AG09309 (cell line): ENCODE measurements at places on chromosomes 11 and 22.

DNA sequence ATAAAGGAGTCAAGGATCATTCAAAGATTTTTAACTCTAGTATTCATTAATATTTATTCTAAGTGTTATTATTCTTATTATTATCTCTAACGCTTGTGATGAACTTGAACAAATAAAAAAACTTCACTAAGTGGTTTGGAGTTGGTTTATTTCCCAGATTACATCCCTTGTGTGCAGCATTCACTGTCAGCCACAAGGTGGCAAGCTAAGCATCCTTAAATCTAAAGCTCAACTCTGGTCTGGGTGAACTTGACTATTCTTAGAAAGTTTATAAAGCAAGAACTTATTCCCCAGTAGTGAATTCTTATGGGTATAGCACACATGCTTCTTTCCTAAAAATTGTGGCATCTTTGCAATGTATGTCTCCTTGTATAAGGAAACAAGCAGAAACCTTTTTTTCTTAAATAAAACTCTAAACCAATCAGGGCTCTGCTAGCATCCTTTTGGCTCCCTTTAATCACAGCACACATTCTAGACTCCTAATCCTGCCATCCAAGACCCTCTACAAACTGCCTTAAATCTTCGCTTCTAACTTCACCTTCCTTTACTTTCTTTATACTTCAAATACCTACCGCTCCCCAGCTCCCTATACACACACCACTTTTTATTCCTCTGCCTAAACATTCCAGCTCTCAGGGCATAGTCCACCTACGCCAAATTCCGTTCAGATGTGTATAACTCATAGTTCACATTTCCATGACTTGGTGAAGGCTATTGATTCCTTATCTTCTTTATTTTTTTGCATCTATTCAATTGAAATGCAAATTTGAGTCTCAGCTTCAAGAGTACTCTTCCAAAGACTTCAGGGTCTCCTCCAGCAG, 1068.8 kb downstream of the DLG2 start:
- DNase-seq, result no peak

DNA sequence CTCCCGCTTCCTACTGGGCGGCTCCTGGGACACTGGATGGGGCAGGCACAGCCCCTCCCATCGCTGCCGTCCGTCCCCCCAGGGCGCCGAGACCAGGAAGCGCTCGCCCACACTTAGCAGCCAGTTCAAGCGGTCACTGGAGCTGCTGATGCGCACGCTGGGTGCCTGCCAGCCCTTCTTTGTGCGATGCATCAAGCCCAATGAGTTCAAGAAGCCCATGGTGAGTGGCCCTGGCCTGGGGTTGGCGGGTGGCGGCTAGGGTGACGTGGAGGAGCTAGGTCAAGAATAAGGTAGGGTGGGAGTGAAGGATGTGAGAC, 44.6 kb downstream of the MYO7A start:
- no peak for DNase-seq

DNA sequence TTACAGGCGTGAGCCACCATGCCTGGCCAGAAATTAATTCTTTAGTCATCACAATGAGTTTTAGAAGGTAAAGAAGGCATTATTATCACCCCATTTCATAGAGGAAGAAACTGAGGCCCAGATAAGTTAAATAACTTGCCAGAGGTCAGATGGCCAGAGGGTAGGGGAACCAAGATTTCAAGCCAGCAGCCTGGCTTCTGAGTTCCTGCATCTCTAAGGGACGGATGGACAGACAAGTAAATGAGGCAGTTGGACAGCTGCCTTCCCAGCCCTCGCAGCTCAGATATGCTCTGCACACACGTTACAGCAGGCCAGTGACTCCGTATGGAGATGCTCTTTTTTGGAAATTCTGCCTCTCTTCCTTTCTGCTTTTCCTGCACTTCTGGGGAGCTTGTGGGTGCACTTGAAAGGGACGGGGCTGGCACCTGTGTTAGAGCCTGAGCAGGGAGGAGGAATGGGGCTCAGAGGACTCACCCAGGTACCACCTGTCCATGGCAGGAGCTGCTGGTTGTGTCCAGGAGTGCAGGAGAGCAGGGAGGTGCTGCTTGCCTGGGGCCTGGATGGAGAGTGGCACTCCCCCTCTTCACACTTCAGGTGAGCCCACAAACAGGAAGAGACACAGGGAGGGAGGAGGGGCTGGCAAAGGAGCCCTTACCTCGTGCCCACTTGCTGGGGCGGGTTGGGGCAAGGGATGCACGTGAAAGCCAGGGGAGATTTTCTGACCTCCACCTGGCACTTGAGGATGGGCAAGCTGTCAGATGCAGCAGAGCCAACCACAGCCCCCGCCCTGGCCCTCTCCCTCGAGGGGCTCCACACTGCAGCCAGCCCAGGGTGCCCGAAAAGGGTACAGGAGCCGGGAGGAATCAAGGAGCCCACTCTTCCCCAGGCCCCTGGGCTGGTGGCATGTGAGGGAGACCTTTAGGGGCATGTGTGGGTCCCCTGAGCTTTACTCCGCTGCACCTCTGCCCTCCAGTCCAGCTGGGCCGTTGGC, 3.3 kb upstream of the FXYD2 start:
- DNase-seq, result no peak

- DNase-seq, result peak; percentile 86
These were observed 67.7 kb downstream of the BCL2L13 start for GRCh38 chr22:17705951-17706900.

DNA sequence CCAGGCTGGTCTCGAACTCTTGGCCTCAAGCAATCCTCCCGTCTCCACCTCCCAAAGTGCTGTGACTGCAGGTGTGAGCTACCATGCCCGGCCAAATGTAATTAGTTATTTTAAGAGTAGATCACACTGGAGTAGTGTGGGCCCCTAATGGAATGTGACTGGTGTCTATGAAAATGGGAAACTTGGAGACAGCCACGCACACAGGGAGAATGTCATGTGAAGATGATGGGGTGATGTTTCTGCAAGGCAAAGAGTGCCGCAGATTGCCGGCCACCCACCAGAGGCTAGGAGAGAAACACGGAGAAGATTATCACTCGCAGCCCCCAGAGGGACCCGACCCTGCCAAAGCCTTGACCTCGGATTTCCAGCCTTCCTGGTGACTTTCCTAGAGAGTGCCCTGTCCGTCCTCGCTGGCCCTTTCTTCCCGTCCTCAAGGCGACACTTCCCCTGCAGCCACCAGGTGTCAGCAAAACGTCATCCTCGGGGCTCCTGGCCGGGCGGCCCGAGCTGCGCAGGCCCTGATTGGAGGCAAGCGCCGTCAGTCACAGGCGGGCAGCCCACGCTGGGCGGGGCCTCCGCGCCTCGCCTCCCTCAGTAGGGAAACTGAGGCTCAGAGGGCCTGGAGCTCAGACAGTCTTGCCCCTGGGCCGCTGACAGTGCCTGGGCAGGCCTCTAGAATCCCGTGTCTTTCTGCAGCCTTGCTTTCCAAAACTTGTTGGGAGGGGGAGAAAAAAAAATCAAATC, 16.3 kb downstream of the CRYBB2 start:
- DNase-seq, result no peak

DNA sequence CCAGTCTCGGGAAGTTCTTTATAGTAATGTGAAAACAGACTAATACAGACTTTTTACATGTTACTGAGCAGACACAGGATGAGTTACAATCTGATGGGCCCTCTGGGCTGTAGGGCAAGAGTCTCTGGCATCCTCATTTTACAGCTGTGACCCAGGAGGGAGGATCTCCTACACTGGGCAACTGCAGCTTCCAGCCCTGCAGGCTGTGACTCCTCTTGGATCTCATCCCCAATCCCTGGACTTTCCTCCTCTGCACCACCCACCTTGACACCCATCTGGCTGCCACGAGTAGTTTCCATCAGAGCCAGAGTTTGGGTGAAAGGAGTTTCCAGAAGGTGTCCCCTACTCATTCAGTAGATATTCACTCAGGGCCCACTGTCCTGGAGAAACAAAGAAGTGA, 48.9 kb upstream of the MYEOV start:
- DNase-seq, result no peak

- DNase-seq, result peak; percentile 60
These were observed 16.0 kb upstream of the PHLDA2 start for GRCh38 chr11:2945031-2945756.
